ENCODE measurements at places on chromosomes 6 and 20.
A peak's percentile ranks its signal among the peaks of the same experiment; 100 is the strongest.

- no peak for DNase-seq
These were observed 91.9 kb upstream of the CLDN20 start for GRCh38 chr6:155171747-155172449.

GRCh38 chr6:169371344-169372127 is 117.9 kb upstream of the THBS2 start:
- peak; percentile 41 for DNase-seq

DNA sequence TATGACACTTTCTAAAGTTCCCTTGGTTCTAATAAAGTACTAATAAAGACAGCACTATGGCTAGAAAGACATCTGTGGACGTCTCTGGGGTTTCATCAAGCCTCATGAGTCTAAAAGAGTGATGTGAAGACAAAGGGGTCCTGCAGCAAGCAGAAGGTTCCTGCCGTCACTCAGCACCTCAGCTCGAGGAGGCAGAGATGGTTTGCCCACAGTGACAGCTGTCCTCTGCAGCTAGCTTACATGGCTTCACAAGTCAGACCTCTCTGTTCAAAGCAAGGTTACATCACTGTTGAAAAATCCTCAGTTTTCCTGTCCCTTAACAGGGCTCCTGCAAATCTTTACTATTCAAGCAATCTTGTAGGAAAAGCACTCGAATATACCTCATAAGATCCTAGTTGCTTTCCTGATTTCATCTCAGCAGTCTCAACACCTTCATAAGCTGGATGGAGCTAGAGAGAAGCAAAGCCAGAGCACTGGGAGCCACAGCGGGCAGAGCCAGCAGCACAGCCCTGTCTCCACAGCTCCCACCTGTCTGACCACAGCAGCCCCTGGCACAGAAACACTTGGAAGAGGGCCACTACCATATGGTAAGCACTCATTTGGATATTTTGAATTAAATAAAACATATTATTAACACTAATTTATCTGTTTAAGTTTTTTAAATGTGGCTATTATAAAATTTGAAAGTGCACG is 202.3 kb downstream of the GMDS start:
- no peak for DNase-seq

DNA sequence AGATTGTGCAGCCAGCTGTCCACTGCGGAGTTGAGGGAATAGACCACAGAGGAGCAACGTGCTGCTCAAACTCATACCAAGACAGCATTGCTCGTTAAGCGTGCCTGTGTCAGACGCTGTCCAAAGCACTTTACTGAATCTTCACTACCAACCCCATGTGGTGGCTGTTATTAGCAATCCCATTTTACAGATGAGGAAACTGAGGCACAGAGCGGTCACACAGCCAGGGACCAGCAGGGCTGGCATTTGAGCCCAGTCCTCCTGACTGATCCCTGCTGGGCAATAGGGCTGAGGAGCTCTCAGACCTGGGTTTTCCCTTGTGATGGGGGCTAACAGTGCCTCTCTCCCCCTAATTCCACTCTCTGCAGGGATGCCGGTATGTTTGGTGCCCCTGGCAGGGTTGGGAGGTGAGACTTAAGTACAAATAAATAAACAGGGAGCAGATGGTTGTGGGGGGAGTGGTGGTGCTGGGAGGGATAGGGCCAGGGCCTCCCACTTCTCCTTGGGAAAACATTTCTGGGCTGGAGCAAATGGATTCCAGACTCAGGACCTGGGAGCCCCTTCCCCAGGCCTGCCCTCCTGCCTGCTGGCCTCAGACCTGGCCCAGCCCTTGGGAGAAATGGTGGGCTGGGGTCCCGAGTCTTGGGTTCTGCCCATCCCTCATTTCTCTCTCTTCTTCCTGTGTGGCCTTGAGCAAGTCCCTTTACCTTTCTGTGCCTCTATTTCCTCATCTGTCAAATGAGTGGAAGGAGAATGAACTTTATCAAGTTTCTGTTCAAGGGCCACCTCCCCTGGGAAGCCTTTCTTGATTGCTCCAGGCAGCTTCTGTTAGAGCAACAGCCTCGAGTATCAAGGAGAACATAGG is 17.7 kb downstream of the SRXN1 start:
- no peak for DNase-seq

DNA sequence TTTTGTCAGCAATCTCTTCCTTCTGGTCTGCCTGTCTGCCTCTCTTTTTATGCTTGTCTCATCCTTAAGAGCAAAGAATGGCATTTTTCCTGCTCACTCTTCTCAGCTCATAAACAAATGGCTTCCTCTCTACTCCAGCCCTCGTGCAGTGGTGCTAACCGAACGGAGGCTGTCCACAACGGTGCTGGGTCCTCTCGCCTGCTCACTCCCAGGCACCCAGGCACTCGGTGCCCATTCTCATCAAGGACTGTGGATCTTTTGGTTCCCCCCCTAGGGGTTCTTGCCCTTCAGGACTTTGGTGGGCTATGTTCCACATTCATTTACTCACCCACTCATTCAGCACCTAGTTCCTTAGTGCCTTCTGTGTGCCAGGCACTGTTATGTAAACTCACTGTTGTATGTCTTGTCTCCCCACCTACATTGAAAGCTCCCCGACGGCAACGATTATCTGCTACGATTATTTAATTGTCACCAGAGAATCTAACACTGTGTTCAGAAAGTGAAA is 113.9 kb downstream of the FYN start:
- DNase-seq = no peak

- DNase-seq = peak; percentile 18
These were observed 17.6 kb upstream of the TM9SF4 start for GRCh38 chr20:32091888-32092346.

- DNase-seq = no peak
These were observed 5.5 kb upstream of the PROCR start for GRCh38 chr20:35166242-35166830.

- DNase-seq = no peak
These were observed 104.9 kb upstream of the NXT1 start for GRCh38 chr20:23245553-23246181.

DNA sequence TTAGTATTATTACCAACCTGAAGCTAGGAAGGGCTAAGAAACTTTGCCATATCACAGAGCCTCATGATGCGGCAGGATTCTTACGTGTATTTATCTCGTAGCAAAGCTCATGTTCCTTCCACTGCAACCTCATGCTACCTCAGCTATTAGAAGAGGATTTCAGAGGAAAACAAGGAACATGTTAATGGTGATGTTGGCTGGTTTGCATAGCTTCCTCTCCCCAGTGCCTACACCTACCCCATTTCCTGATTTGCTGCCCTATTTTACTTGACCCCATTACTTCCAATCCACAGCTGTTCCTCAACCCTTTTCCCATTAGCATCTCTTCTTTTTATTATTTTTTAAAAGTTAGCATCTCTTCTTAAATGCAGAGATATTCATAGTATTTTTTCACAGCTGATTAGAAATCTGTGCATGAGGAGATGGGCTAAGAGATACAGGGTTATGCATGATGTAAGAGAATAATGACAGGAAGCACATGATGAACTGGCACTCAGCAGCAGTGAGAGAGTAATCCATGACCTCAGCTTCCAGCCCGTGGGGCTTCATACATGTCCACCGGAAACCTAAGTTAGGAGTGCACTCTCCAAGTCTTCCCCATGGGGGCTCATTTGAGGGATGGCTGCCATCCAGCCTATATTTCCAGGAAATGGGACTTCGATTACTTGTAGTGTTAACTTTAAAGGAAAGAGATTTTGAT is 106.1 kb upstream of the ASF1A start:
- DNase-seq = no peak

GRCh38 chr6:126337323-126337722 is 2.6 kb upstream of the CENPW start:
- no peak for DNase-seq

- no peak for DNase-seq
These were observed 14.5 kb upstream of the ELMO2 start for GRCh38 chr20:46420878-46421277.

GRCh38 chr6:36559011-36559793 is 11.9 kb upstream of the STK38 start:
- no peak for DNase-seq

DNA sequence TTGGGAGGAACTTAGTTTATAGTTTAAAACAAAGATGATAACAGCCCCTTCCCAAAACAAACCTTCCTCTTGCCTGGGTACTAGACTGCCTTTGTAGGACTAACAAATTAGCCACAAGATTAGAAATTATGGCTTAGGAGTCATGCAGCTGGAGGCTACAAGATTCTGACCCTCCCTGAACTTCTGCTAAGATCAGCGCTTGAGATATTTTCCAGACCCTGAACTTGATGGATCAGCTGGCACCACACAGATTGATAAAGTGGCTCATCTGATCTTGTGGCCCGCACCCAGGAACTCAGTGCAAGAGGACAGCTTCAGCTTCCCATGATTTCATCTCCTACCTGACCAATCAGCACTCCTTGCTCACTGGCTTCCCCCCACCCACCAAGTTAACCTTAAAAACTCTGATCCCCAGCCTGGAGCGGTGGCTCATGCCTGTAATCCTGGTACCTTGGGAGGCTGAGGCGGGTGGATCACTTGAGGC is 5.9 kb upstream of the SERINC3 start:
- DNase-seq = no peak

- no peak for DNase-seq
These were observed 24.3 kb downstream of the EDEM2 start for GRCh38 chr20:35122756-35123405.

- DNase-seq = no peak
These were observed 290.9 kb upstream of the RNF217 start for GRCh38 chr6:124671324-124671723.

DNA sequence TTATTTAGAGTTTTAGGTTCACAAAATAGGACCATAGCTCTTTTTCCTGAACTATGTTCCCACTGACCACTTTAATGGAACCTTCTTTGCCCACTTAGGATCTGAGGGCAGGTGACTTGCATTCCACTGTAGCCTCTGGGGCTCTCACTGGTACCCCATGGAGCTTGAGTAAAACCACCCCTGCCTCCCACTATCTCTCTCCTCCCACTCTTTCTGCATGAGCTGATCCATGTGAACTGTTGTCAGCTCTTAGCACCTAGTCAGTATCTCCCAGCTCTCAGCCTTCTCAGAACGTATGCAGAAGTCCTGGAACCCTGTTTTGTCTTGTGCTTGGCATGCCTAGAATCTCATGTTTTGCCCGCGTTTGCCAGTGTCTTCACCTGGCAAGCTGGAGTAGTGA is 200.6 kb upstream of the SNX9 start:
- no peak for DNase-seq

- no peak for DNase-seq
These were observed 19.8 kb downstream of the IBTK start for GRCh38 chr6:82227770-82228169.

DNA sequence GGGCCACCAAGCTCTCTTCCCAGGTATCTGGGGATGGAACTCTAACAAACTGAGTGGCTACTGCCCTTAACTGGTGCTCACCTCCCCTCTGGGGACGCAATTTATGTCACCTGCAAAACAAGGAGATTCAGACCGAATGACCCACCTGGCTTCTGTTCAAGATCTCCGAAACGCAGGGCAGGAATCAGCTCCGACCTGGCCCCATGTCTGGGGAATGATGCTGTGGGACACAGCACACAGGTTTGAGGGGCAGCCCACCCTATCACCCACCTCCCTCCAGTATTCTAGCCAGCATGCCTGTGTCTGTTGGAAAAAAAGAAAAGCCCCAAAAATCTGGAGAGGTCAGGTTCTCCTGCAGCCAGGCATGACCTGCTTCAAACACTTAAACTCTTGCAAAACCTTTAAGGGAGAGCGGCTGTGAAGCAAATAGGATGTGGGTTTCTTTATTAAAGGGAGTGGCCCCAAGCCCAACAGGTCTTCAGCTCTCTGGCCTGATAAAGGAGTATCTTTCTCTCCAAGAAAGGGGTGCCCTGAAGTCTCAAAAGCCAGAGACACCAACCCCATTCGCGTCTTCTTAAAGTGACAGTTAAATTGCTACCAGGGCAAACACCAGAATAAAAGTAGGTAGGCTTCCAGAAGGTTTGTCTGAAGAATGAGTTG is 6.4 kb downstream of the PREX1 start:
- no peak for DNase-seq

GRCh38 chr6:151716526-151716932 is 91.0 kb upstream of the ESR1 start:
- DNase-seq = no peak
